Esophagus muscularis mucosa (tissue), 4 donors: ENCODE measurements at places on chromosomes 6 and 20. TPM values are rescaled to one million over a fixed set of nuclear protein-coding genes. Genes with fewer than 3 reads are reported as not detected.

SNAP25 gene
- 4.2 TPM for total RNA-seq

ACOT8 gene
- 41.9 TPM for total RNA-seq

ADGRF5 gene
- 24.5 TPM for total RNA-seq

RNF5 gene
- total RNA-seq = 76.2 TPM

VSTM2L gene
- 11.1 TPM for total RNA-seq

RHAG gene
- 1.4 TPM for total RNA-seq

EFCAB8 gene
- not detected for total RNA-seq

SFTA2 gene
- not detected for total RNA-seq

CYP24A1 gene
- total RNA-seq = not detected

ALDH5A1 gene
- 2.5 TPM for total RNA-seq

PAK5 gene
- total RNA-seq = 0.23 TPM

NFYA gene
- total RNA-seq = 11.4 TPM

AVP gene
- not detected for total RNA-seq

PSORS1C2 gene
- total RNA-seq = not detected

DSP gene
- 9.4 TPM for total RNA-seq

GJA10 gene
- not detected for total RNA-seq

TXLNB gene
- total RNA-seq = 2.1 TPM

DCDC2 gene
- total RNA-seq = not detected

DEFB126 gene
- not detected for total RNA-seq

F13A1 gene
- total RNA-seq = 110 TPM

FAM217A gene
- not detected for total RNA-seq

LINC00237 gene
- total RNA-seq = not detected

RCAN2 gene
- 43.6 TPM for total RNA-seq

MYBL2 gene
- 0.33 TPM for total RNA-seq

TGM2 gene
- total RNA-seq = 202 TPM

MPC1 gene
- 66.9 TPM for total RNA-seq

MYH7B gene
- total RNA-seq = 0.33 TPM

DNPH1 gene
- 70.2 TPM for total RNA-seq

SEL1L2 gene
- not detected for total RNA-seq

MOXD1 gene
- 32.2 TPM for total RNA-seq

THEMIS gene
- total RNA-seq = 0.99 TPM

BPIFA1 gene
- not detected for total RNA-seq
